ENCODE measurements at places on chromosomes 13 and 19.
A peak's percentile ranks its signal among the peaks of the same experiment; 100 is the strongest.

- no peak for DNase-seq
Observed at GRCh38 chr13:48727241-48728011, 73.7 kb downstream of the CYSLTR2 start.

GRCh38 chr19:13932149-13932637, 6.0 kb downstream of the PODNL1 start:
- DNase-seq = no peak

DNA sequence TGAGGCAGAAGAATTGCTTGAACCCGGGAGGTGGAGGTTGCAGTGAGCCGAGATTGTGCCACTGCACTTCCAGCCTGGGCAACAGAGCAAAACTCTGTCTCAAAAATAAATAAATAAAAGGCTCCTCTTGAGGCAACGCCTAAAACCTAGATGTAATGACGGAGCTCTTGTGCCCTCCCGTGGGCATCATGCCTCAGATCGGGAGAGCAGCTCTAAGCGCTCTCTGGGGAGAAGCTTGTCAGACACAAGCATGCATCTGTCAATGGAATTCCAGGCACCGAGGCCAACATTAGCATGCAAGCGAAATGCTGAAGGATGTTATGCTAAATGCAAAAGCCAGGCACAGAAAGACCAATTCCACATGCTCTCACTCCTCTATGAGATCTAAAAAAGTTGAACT, 45.6 kb upstream of the MRI1 start:
- no peak for DNase-seq

DNA sequence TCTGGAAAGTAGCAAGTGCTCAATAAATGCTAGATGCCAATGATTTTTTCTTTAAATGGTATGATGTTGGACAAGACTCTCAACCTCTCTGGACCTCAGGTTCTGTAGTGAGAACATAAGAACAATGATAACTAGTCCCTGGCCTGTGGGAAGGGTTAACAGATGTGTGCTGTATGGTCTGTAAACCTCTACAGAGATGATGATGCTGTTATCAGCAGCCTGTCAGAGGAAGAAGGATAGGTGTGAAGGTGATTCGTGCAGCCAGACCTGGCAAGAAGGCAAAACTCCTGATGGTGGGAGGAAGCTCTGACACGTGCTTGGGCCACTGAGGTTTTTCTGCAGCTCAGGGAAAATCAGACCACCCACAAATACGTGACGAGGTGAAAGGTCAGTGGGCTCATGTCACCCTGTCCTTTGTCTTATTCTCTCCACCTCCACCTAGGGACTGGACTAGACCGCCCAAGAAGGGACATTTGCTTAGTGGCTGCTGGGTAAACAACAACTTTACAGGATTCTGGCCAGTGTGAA, 36.7 kb upstream of the UBL3 start:
- DNase-seq = no peak

DNA sequence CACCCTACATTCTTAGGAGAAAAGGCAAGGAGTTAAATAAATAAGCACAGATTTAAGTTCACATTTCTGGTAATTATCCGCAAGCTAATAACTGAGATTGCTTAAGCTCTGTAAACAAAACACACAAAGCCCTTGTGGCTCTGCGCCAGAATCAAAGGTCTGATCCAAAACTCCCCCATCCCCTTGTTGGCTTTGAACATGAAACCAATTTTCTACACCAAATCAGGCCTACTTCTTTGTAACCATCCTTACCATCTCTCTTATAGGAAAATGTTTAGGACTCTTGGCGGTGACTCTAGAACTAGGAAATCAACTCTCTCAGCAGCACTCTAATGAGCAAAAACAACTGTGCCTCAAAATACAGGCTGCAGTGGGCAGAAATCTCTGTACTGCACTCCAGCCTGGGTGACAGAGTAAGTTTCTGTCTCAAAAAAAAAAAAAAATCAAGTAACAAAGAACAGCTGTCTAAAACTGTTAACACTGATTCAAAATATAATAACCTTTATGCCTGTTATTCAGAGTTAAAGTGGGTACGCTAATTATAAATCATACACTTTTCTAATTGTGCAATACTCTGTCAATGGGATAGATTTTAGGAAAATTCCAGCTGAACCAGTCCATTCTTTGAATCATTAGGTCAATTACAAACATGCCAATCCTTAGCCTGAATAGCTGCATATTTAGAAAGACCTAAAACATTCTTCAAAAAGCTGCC, 25.8 kb downstream of the ABCC4 start:
- no peak for DNase-seq

DNA sequence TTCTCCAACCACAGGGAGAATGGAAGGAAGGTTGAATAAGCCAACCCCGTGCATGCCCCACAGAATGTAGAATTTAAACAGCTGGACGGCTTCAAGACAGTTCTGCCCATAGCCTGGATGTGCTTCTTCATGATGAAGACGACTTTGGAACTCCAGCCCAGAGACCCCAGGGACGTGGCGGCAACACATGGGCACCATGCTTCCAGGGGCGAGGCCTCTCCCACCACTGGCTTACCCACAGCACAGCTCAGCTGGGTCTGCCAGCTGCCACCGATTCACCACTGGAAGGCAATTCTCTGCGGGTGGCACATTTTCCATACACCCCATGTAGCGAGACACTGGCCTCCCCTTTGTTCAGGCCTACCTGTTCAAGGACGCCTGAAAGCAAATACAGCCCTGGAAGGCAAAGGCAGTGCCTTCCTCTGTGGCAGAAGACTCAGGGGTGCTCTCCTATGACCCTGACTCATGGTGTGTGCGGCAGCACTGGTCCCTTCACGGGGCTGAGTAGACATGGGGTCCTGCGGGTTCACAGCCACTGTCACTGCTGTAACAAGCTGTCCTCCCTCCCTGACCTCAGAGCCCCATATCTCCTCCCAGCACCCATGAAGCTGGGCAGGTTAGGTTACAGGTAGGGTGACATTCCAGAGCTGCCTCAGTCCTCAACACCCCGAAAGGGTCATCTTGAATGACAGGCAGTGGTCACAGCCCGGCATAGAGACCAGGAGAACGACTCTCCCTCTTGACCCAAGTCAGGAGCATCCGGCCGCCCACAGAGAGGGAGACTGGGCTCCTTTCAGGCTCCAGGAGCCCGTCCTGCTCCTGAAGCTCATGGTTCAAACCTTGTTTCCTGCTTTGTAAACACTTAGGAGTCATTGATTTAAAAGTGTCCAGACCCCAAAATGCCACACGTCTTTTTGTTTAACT, 72.7 kb downstream of the SPACA7 start:
- no peak for DNase-seq

- no peak for DNase-seq
Observed at GRCh38 chr13:49225223-49226042, 5.3 kb downstream of the MLNR start.

- no peak for DNase-seq
Observed at GRCh38 chr13:44971656-44972595, 17.3 kb downstream of the NUFIP1 start.

DNA sequence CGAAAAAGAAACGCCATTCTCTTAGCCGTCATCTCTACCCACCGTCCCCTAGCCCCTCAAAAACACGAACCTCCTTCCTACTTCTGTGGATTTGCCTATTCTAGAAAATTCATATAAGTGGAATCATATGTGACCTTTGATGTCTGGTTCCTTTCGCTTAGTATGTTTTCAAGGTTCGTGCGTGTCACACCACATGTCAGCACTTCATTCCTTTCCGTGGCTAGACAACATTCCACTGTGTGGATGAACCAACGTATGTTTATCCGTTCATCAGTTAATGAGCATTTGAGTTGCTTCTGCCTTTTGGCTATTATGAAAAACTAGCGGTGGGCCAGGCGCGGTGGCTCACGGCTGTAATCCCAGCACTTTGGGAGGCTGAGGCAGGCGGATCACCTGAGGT, 14.0 kb upstream of the PPP1R12C start:
- DNase-seq = no peak

- DNase-seq = no peak
Observed at GRCh38 chr19:28358633-28359032, 854.3 kb downstream of the UQCRFS1 start.

GRCh38 chr19:42206871-42207755, 10.4 kb downstream of the DEDD2 start:
- DNase-seq = no peak

DNA sequence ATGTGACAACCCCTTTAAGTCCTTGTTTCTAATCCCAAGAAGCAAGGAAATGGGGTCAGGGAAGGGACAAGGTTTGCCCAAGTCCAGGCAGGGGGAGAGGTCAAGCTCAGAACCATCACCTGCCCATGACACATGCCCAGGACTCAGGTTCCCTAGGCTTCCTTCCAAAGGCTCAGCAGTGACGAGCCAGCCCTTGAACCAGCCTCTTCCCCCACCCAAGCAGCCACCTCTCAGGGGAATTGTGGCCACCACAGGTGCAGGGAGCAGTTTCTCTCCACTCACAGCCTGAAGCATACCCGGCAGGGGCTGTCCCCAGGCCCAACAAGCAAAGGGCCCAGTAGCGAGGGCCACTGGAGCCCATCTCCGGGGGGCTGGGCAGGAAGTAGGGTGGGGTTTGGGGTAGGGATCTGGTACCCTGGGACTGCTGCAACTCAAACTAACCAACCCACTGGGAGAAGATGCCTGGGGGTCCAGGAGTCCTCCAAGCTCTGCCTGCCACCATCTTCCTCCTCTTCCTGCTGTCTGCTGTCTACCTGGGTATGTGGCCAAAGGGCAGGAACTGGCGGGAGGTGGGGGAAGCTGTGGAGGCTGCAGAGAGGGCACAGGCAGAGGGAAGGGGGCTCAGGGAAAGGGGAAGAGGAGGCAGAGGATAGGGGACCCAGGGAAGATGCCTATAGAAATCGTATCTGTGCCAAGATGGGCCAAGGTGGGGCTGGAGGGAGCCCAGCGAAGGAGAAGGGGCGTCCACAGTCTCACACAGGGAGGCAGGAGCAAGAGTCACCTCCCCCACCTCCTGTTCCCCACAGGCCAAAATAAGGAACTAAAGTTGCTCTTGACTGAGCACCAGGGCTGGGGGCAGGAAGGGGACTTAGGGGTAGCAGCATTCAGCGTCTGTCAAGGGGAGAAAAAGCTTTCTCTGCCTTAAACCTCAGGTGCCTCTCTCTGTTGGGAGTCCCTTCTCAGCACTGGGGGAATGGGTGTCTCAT, at the start of gene CD79A:
Gene CD79A, plus strand, starts transcription at position 433 of the 986 bp plus-strand sequence. Its CDS starts 26 bp downstream, at position 459.
- no peak for DNase-seq

- DNase-seq = no peak
Observed at GRCh38 chr19:28296506-28296905, 916.4 kb downstream of the UQCRFS1 start.

DNA sequence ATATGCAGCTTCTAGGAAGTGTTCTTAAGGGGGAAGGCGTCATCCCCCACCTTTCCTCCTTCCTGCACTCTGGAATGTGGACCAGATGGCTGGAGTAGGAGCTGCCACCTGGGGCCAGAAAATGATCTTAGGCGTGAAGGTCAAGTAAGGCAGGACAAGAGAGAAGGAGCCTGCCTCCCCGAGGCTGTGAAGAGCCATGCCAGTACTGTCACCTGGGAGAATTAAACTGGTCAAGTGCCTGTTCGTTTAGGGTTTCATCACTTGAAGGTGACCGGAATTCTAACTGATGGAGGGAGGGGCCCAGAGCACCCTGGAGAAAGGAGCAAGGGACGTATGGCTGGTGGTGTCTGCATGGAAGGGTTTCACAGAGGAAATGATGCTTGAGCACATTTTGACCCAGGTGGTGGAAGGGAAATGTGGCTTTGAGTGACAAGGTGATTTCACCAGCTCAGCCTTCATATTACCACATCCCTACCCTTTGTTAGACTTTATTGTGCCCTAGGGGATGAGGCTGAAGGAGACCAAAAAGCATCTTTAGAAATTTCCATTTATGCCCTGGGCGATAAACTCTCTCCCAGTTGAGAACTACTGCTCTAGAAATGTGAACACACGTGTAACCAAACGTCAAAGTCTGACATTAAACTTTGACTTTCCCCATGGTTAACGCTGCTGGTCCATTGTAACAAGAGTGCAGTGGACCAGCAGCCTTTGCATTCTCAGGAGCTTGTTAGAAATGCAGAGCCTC, 37.5 kb downstream of the PPP2R1A start:
- DNase-seq = no peak

DNA sequence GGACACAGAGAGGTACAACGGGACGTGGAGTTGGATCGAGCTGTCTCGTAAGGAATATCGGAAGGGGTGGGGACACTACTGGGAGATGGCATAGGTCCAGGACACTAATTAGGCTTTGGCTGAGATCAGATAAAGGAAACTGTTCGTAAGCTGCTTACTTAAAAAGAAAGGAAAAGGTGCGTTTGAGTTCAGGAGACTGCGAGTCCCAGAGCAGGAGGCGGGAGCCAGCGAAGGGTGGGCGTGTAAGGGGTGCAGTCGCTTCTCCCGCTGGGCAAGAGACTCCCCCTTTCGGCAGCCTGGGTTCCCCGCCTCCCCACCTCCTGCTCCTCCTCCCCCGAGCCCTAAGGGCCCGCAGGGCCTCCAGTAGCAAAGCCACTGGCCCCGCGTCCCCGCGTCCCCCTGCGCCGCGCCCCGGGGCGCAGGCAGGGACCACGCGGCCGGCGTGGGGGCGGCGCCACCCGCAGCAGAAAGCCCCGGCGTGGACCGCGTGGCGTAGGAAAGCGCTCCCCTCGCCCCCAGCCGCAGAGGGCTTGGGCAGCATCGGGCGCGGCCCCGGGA, 547 bp downstream of the ABCC4 start:
- DNase-seq = peak; percentile 12

- no peak for DNase-seq
Observed at GRCh38 chr19:18208098-18208951, 4.5 kb upstream of the RAB3A start.

DNA sequence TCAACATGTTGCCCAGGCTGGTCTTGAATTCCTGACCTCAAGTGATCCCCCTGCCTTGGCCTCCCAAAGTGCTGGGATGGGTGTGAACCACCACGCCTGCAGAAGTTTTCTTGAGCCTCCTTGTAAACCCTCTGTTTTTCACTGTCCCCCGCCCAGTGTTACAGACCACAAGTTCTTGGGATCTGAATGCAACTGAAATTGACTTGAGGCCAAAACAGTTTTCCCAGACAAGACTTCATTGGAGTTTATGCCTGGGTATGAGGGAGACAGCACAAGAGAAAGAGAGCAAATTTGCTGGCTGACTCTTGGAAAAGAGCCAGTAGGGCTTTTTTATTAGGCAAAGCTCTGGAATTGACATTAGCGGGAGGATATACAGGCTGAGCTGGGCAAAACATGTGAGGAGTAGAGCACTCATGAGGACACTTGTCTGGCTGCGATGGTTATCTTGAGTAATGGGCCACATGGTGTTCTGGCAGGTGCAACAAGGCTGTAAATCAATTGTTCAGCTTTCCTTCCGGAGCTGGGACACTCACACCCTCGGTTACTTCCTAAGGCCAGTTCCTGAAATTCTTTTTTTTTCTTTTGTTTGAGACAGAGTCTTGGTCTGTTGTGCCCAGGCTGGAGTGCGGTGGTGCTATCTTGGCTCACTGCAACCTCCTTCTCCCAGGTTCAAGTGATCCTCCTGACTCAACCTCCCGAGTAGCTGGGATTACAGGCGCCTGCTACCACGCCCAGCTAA, 12.7 kb upstream of the HNRNPL start:
- no peak for DNase-seq

- DNase-seq = no peak
Observed at GRCh38 chr19:17522988-17523872, 11.8 kb downstream of the PGLS start.
